Activated CD4-positive, alpha-beta T cell treated with anti-CD3 and anti-CD28 coated beads for 1 hour (primary cell): ENCODE measurements at places on chromosomes 7 and 10.
A peak's percentile ranks its signal among the peaks of the same experiment; 100 is the strongest.

DNA sequence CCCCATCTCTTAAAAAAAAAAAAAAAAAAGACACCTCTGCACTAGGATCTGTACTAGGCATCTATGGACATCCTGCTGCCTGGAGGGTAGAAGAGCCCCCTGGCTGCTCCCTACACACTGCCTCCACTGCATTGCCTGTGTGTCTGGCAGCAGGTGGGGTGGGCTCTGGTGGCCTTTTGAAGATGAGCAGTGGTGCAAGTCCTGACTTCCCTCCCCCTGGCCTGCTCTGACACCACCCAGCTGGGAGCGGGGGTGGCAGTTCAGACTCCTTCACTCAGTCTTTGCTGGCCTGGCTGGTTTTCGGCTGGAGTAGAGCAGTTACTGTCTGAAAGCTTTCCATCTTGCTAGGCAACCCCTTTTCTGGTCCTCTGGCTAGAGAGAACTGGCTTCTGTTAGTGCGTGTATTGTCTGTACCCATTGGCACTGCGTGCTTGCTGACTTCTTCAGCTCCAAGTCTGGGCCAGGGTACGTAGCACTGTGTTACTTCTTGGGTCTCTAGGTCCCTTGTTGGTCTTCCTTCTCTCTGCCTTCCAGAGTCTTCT, 17.6 kb downstream of the C10orf62 start:
- DNase-seq = no peak

DNA sequence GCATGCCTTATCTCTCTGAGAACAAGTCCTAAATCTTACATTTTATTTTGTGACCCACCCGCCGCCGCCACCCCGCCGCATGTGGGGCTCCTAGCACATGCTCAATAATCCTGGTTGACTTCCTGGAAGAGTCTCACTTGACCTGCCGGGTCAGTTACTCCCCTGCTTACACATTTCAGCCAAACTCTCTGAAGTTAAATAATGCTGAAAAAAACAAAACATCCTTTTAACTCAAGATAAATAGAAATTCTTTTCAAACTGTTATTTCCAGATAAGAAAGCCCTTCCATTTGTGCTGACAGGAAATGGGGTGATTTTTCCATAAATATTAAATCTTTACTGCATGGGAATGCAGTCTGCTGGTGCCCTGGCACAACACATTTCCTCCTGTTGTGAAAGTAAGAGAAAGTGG, 123.5 kb downstream of the ABLIM1 start:
- no peak for DNase-seq

DNA sequence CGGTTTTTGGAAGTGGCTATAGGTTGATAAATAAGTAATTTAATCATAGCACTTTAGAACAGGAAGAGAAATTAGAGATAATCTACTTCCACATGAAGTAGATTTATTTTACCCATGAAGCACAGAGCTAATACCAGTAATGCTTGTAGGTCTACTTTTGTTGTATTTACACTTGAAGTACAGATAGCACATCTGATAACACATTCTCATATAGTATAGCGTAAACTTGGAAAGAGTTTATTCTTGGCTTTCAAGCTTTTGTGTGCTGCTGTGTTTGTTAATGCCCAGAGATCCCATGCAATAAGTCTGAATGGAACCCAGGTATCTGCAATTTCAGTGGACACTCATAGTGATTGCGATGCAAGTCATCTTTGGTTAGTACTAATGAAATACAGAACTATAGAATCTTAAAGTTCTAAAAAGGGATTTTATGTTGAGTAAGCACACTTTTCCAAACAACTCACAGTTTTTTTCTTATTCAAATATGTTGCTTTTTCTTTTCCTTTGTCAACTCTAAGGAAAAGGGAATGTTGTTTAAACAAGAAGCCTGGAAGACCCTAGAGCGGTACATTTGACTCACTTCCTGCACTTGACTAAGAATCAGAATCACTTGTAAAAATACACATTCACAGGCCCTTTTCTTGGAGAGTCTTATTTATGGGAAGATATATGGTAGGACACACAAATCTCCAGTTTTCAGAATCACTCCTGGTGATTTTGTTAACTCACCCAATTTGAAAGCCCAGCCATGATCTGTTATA, 105.8 kb downstream of the GNAI1 start:
- DNase-seq = no peak

DNA sequence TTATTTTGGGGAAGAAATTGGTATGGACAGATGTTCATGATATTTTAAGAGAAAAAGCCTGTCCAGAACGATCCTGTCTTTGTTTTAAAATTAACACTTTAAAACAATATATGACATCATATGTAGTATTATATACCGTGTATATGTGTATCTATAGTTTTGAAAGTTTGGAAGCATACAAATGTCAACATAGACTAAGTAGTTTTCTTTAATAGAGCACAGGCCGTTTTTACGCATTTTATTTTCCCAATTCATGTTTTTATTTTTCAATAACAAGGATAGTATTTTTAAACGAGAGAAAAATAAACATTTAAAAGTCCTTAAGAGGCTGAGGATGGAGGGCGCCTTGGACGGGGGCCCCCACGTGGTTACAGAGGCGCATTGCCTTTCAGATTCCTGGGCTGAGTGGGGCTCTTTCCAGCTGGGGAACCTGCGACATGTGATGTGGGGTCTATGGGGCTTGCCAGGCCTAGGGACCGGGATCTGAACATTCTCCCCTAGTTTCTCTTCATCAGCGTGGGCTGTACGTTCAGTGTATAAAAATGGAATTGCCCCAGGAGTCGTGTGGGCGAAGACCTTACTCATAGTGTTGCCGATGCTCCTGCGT, 127.8 kb upstream of the ZNF746 start:
- peak; percentile 29 for DNase-seq

GRCh38 chr10:10207538-10207937, 810.1 kb upstream of the CELF2 start:
- DNase-seq = no peak
